ENCODE measurements at places on chromosomes 3 and 15.

DNA sequence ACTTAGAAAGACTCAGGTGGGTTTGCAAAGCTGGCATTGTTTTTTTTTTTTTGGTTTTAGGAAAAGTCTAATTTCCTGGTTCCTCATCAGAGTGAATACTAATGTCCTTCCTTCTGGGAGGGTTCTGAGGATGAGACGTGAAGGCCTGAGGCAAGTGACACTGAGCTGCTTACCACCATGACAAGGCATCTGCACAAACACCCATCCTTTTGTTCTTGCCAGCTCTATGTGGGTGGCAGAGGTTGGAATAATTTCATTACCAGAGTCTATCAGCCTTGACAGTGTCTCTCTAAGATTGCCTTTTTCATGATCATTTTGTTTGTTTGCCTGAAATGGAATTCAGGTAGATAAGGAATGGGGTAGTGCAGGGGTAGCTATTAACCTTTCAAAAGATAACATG, 17.1 kb downstream of the RTP4 start:
- no peak for DNase-seq

- peak; percentile 63 for DNase-seq
These were observed 102.1 kb downstream of the DUT start for GRCh38 chr15:48433226-48433886.

DNA sequence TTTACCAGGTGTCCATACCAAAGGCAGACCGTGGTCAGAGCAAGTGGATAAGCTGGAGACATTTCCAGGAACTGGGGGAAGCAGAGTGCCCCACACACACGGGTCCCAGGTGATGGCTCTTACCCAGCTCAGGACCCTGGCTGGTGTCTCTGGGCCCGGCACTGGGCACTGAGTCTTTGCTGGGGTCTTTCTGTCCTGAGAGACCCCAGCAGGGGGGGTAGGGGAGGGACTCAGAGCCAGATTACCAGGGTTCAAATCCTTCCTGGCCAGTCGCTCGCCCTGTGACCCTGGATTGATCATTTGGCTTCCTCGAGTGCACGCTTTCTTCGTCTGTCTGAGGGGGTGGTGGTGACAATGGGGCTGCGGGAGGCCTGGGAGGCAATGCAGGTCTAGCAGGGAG, 95.7 kb downstream of the PLXNA1 start:
- no peak for DNase-seq

DNA sequence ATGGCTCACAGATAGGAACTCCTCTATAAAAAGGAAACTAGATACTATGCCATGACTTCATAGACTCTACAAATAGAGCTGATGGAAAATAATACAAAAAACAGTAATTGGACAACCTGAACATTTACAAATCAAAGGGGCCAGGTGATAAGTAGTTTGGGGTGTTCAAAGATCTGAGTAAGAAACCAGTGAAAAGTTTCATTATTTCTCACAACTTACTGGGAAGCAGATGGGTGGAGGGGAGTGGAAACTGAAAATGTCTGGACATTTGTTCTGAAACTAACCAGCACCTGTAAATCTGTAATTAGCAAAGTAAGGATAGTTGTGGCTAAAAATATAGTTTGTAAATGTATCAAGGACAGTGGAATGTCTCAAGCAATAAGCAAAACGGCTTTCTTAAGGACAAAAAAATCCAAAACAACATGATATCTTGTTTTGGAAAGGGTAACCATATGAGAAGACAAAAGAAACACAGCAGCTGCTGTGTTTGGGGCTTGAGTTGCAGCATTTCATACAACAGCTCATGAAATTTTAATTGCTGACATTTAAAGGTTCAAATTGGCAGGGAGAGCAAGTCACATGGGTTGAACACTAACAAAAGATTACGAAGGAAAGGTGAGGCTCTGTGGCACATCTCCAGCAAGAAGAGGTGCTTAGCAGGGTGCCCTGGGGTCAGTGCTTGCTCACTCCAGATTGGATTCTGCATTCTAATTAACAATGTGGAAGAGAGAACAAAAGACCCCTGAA, 26.8 kb upstream of the THBS1 start:
- DNase-seq, result no peak

- no peak for DNase-seq
These were observed 167.3 kb downstream of the FAM43A start for GRCh38 chr3:194852831-194853508.

GRCh38 chr15:70829371-70830166, 24.4 kb downstream of the LARP6 start:
- DNase-seq, result peak; percentile 19
